ENCODE measurements at places on chromosomes 6 and 20.

GRCh38 chr6:129981598-129981997, 36.8 kb upstream of the L3MBTL3 start:
- no peak for DNase-seq

- DNase-seq = no peak
These were observed 758.8 kb downstream of the EYS start for GRCh38 chr6:64948261-64948660.

DNA sequence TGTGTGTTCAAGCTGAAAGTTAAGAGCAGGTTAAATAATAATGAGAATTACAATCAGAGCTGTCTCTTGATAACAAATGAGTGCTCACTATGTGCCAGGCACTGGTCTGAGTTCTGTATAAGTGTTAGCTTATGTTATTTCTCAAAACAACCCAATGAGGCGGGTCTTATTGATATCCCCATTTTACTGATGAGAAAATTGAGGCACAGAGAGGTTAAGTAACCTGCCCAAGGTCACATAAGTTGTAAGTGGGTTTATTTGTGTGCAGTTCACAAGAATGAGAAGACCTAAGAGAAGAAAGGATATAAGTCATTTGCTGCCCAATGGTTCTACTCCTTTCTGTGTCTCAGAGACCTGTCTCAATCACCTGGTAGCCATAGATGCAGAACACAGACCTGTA, 34.1 kb upstream of the ARMH2 start:
- no peak for DNase-seq

DNA sequence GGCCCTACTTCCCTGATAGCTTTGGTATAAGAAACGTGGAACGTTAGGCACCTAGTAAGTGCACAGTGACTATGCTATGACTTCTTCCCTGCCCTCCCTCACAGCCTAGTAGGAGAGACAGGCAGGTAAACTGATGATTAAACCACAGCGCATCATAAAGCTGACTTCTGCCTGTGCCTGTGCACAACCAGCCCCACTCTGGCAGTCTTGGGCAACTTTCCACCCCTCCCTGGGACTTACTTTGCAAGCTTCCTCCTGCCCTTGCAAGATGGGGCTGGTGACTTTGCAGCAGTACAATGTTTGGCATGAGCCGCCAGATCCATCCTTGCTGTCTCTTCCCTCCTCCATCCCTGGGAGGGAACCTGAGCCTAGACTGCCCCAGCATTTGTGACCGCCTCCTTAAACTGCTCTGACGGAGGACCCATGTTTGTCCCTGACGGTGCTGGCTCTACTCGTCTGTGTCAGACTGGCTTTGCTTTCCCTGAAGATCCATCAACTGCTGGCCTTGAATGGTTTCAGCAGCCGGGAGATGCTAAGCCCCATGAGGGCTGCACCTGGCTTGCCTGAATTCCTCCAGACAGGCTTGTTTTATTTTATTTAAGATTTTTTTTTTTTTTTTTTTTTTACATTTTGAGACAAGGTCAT, 36.1 kb downstream of the EFCAB8 start:
- no peak for DNase-seq

DNA sequence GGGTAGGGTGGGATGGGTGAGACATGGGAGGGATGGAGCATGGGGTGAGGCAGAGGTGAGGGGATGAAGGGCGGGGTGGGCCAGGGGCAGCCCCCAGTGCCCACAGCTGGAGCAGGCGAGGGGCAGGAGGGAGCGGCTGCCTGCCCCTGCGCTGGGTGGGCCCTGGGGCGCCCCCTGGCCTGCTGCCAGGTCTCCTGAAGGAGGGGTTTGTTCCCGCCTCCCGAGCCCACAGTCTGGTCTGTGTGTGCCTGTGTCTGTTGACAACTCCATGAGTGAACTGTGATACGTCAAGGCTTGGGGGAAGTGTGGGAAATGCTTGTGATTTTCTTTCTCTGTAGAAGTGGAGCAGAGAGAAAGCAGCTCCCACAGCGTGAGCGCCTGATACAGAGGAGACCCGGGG, 10.9 kb upstream of the MRGBP start:
- no peak for DNase-seq

GRCh38 chr6:142030115-142030619, 102.6 kb upstream of the GJE1 start:
- DNase-seq = no peak

GRCh38 chr20:36548704-36549627, 7.6 kb downstream of the MYL9 start:
- DNase-seq = no peak
